ENCODE measurements at places on chromosomes 2 and 18.

- DNase-seq: no peak
Observed at GRCh38 chr18:3664563-3665178, 214.7 kb downstream of the TGIF1 start.

DNA sequence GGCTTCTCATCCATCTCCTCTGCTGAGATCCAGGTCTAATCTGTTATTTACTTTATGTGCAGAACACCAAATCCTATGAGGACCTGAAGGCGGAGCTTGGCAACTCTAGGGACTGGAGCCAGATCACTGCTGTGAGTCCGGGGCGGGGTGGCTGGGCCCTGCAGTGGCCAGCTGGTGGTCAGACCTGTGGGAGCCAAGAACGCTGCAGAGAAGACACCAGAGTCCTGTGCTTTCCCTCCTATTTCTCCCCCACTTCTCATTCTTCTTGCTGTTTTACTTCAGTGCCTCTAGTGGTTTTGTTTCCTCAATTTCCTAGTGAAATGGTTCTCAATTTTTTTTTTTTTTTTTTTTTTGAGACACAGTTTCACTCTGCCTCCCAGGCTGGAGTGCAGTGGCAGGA is 19.7 kb downstream of the VIL1 start:
- no peak for DNase-seq

DNA sequence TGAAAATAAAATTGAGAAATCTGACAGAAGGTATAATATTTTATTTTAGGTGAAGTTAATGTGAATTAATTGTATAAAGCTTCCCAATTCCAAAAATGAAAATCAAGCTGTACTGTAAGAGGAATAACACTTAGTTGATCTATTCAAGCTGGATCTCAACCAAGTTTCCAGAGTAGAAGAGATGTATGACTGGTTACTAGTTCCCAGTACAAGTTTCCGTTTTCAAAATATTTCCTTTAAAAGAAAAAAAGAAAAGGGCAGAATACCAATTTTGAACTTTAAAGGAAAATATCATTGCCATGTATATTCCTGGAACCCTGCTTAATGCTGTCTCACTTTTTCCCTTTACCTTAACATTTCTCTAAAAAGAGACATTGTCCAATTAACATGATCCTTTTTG is 308.5 kb downstream of the IRS1 start:
- no peak for DNase-seq

DNA sequence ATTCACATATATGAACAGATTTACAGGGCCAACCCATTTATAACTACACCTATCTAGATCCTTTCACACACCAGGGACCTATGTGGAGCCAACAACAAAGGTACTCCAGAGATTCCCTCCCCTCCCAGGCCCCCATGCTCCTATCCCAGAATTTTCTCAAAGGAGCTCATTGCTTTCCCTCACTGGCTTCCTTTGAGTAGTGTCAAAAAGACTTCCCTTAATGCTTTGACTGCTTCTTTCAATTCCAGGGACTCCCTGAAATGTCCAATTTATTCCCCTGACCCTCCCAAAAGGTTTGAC is 46.6 kb downstream of the IKZF2 start:
- no peak for DNase-seq

DNA sequence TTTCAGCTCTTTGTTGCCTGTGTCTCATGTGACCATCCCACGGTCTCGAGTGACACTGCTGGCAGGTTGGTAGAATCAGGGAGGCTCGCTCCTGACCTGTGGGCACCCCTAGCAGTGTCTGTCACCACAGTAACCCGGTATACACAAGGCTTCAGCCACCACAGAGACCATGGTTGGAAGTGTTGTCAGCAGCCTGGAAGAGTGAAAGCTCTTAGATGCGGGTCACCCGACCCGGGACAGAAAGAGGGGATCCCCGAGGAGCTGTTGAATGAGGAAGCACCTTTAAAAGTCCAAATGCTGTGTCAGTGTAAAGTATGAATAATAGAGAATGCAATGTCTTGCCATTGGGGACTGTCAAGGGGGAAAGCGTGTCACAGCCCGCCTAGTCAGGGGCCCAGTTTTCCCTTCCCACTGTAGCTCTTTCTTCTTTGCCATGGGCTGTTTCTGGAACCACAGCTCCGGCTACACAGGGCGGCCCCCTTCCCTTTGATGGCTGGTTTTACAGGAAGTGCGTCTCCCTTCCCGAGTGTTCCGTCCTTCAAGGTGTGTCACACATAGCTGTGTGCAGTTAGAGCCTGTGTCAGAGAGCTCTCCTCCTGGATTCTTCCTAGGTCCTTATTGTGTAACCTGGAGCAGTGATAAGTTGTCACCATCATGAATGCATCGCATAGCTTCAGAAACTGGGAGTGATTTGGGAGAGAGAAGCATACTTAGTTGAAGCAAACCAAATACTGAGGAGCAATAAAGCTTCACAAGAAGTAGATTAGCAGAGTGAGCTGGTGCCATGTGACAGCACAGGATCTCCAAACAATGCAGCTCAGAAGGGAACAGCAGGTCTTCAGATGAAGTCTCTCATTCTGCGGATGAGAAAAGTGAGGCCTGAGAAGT is 81.4 kb downstream of the MTCL1 start:
- no peak for DNase-seq

GRCh38 chr2:172819943-172820342 is 84.3 kb downstream of the RAPGEF4 start:
- no peak for DNase-seq

- DNase-seq: no peak
Observed at GRCh38 chr2:81528852-81529480, 1224.4 kb upstream of the LRRTM1 start.

DNA sequence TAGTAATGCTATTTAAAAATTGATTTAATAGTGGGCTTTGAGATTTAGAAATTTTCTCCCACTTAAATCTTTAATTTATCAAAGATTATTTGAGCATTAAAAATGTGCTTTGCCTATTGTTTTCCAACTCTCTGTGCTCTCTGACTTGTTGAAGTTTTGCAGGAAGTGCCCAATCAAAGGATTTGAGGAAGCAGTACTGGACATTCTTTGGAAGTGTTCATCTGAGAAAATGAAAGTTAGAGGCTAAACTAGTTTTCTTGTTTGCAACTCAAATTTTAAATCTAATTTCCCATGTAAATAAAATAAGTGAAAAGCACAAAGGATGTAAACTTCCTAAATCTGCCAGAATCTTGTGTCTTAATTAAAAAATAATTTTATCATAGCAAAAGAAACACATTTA is 89.1 kb downstream of the CAMKMT start:
- DNase-seq: peak; percentile 39

- no peak for DNase-seq
Observed at GRCh38 chr2:65485839-65486238, 53.4 kb upstream of the SPRED2 start.

- no peak for DNase-seq
Observed at GRCh38 chr2:127183771-127184170, 36.3 kb downstream of the CYP27C1 start.

- DNase-seq: peak; percentile 24
Observed at GRCh38 chr2:44275927-44276303, 635 bp downstream of the SLC3A1 start.

DNA sequence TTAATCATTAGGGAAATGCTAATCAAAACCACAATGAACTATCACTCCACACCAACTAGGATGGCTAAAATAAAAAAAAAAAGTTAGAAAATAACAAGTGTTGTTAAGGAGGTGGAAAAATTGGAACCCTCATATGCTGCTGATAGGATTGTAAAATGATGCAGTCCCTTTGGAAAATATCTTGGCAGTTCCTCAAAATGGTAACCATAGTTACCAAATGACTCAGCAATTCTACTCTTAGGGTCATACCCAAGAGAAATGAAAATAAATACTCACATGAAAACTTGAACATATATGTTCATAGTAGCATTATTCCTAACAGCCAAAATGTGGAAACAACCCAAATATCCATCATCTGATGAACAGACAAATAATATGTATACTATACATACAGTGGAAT is 15.7 kb upstream of the ACVR2A start:
- peak; percentile 93 for DNase-seq

Measured in fibroblast of pulmonary artery (primary cell).